ENCODE measurements at places on chromosomes 4 and X.

DNA sequence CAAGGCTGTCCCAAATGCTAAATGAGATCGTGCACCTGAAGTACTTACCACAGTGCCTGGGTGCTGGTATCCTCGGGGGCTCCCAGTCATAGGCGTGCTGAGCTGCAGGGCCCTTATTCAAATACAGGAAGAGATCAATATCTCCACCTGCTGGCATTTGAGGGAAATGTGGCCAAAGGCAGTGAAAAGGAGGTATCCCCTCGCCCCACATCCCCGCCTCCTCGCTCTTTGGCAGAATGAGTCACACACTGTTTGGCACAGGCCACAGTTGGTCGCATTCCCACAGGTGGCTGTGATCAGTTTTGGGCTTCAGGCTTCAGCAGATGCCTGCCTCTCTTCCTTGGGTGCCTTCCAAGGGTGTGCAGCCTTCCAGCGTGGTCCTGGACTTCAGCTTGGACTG lies 28.4 kb downstream of the ZNF185 start:
- peak; percentile 62 for DNase-seq

DNA sequence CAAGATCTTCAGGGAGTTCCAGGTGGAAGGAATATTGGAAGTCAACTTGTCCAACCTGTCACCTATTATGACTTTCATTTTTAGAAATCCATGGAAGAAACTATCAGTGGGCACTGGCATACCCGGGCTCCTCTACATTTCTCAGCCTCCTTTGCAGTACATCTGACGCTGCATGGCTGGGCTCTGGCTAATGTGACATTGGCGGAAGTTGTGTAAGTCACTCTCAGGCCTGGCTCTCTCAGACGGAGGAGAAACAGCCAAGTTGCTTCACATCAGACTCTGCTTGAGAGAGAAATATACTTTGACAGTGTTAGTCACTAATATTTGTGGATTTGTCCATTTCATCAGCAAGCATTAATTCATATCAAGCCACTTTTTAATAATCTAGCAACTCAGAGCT lies 4.5 kb downstream of the DCHS2 start:
- no peak for DNase-seq

- peak; percentile 5 for DNase-seq
Observed at GRCh38 chrX:135484641-135485289, 35.7 kb upstream of the INTS6L start.

DNA sequence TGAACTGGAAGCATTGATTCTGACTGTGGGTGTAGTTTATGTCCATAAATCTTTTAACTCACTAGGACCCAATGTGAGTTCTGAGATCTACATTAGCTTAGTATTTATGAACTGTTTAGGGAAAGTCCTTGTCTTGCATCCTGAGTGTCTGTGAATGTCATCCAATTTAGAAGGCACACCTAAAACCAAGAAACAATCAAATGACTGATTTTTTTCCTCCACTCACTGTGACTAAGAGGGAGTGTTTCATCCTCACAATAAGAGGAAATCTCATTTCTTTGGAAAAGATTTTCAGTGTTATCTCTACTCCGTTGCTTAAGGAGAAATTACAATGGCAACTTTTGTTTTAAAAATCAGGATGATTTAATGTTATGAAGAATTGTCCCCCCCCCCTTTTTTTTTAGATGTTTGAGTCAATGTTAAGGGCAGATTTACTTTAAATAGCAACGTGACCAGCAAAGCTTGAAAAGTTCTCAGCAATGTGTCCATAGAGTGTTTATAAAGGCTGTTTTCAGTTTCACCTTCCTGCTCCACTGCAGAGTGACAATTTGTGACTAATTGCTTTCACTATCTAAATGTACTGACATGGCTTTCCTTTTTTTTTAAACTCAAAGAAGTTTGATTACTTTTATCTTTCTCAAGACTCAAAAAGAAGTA lies 173.0 kb downstream of the SPCS3 start:
- no peak for DNase-seq

DNA sequence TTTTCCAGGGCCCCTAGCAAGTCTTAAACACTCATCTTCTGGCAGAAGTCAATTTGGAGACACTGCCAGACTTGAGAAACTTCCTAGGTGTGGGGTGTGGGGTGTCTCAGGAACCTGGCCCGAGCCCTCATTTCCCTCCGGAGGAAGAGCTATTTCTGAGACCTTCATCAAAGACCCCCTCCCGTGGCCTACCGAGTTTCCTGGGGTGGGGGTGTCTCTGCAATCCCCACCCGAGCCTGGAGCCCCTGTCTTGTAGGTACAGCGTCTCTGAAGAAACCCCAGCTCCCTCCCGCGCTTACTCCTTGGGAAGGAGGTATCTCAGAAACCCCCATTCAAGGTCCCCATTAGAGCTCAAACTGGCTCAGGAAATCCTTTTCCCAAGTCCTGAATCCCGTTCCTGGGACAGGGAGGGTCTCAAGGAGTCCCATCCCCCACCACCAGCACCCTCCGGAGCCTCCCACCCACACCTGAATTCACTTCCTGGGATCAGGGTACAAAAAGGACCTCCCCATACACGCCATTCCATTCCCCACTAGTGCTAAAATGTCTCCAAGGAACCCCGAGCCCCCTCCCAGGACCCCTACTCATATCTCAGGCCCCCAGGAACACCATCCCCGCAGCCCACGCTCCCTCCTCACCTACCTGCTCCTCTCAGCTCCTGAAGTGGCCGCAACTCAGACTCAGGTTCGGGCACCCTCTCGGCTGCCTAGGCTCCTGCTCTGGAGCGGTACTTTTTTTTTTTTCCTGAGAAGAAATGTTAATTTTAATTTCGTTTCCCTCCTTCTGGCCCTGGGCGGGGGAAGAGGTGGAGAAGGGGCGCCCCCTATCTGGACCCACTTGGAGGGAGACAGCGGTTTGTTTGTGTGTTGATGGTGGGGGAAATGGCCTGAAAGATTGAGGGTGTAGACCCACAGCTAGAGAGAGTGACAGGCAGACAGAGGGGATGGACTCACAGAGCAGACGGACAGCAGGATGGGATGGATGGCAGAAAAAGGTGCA lies 1.1 kb downstream of the SLC38A5 start:
- DNase-seq: no peak

Measured in NCI-H2171 treated with DMSO at 0.1 percent for 48 hours (cell line).